Panc1 (cell line): ENCODE measurements at places on chromosomes 3 and 15. TPM values are rescaled to one million over a fixed set of nuclear protein-coding genes. Genes with fewer than 3 reads are reported as not detected.

DNA sequence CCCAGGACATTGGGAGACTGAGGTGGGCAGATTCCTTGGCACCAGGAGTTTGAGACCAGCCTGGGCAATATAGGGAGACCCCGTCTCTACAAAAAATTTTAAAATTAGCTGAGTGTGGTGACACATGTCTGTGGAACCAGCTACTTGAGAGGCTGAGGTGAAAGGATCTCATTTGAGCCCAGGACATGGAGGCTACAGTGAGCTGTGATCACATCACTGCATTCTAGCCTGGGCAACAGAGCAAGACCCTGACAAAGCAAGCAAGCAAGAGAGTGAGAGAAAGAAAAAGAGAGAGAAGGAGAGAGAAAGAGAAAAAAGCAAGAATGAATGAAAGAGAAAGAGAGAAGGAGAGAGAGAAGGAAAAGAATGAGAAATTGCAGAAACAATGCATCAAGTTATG lies 52.1 kb upstream of the CSPG5 start:
- peaks cover 23% of the 10 kb centered on the region; the same call in 1 of the 2 replicates for H3K36me3 ChIP-seq
- H3K27ac ChIP-seq: no peak overlapping the region
- H3K4me1 ChIP-seq: no peaks in the 10 kb centered on the region
- H3K4me3 ChIP-seq: no peak overlapping the region
- DNase-seq: no peak

DNA sequence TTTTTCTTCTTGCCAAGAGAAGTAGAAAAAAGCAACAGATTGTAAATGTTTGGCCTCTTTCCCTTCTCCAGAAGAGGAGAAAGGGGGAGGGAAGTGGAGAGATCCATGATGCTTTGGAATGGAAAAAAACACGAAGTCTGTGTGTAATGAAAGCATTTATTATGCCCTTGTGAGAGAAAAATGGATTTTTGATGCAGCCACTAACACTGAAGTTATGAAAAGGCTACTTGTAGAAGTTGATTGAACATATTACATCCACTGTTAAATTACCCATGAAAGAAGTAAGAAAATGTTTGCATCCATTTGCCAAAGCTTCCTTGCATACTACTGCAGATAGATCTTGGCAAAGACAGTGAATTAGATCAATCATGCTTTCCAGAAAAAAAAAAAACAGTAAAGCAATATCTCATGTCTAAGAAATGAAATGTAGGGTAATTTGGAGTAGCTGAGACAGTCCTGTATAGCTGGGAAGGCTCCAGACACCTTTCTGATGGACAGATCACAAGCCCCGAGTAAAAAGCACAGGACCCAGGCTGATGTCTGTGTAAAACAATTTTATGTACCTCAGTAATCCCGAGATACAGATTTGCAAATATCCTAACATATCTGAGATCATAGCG lies 295.5 kb downstream of the PLOD2 start:
- no peaks in the 10 kb centered on the region for H3K4me1 ChIP-seq
- no peak overlapping the region for H3K27ac ChIP-seq
- DNase-seq: no peak
- H3K4me3 ChIP-seq: no peak overlapping the region
- H3K36me3 ChIP-seq: no peaks in the 10 kb centered on the region
- H3K27me3 ChIP-seq: no peaks in the 10 kb centered on the region

- peaks cover 17% of the 10 kb centered on the region for H3K36me3 ChIP-seq
- H3K4me3 ChIP-seq: no peak overlapping the region
- H3K27me3 ChIP-seq: no peaks in the 10 kb centered on the region
- DNase-seq: no peak
- H3K27ac ChIP-seq: peak overlapping the region; percentile 100
- peaks cover 100% of the 10 kb centered on the region for H3K4me1 ChIP-seq
Measured at GRCh38 chr3:149599236-149599635, 58.6 kb downstream of the WWTR1 start.

DNA sequence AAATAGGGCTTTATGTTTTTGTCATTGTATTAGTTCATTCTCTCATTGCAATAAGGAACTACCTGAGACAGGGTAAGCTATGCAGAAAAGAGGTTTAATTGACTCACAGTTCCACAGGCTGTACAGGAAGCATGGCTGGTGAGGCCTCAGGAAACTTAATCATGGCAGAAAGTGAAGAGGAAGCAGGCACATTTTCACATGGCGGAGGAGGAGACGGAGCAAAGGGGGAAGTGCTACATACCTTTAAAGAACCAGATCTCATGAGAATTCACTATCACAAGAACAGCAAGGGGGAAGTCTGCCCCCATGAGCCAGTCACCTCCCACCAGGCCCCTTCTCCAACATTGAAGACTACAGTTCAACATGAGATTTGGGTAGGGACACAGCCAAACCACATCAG lies 25.6 kb downstream of the CEP63 start:
- H3K27ac ChIP-seq: no peak overlapping the region
- H3K4me3 ChIP-seq: no peak overlapping the region
- H3K36me3 ChIP-seq: 0 out of 2 replicates have a peak, but pooled peaks cover 4% of the 10 kb centered on the region
- no peak for DNase-seq

DNA sequence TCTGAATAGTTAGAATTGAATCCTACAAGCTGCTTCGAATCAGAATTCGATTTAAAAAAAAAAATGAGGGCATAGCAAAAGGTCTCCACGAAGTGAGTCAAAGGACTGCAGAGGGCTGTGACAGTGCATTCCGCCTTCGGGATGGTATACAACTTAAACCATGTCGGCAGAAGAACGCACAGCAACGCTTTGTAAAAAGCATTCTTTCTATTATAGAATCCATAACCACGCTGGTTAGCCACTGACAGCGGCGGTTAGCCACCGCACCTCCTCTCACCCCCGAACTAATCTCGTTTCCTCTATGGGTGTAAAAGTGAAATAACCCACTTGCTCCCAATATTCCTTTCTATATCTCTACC lies 664 bp upstream of the PIK3CA start:
- DNase-seq: no peak
- H3K27me3 ChIP-seq: no peaks in the 10 kb centered on the region
- no peaks in the 10 kb centered on the region for H3K36me3 ChIP-seq
- H3K4me1 ChIP-seq: peaks cover 24% of the 10 kb centered on the region
- H3K27ac ChIP-seq: peak overlapping the region; percentile 79
- peak overlapping the region; percentile 89 for H3K4me3 ChIP-seq

DNA sequence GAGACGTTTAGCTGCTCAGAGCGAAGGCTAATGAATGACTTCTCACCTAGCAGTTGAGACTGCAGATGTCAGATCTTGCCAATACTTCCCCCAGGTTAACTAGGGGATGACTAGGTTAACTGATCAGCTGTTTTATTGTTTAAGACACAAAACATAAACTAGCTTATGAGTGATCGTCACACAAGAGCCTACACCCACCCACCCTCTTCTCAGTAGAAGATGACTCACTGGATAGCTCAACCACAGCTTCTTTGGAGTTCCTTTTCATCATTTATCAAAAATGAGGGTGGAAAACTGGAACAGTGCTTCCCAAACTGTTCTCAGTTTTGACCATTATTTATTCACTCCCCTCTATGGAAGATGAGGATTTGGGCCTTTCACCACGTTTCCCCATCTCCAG lies 25.2 kb downstream of the GASK1A start:
- H3K27me3 ChIP-seq: no peaks in the 10 kb centered on the region; the same call in 1 of the 2 replicates
- H3K36me3 ChIP-seq: no peaks in the 10 kb centered on the region
- H3K4me1 ChIP-seq: no peaks in the 10 kb centered on the region
- no peak overlapping the region for H3K27ac ChIP-seq
- no peak overlapping the region for H3K4me3 ChIP-seq
- DNase-seq: no peak

GRCh38 chr3:66270288-66270687 lies 49.5 kb downstream of the SLC25A26 start:
- H3K27me3 ChIP-seq: no peaks in the 10 kb centered on the region
- H3K4me3 ChIP-seq: no peak overlapping the region
- no peak for DNase-seq
- no peaks in the 10 kb centered on the region for H3K4me1 ChIP-seq
- H3K27ac ChIP-seq: no peak overlapping the region
- no peaks in the 10 kb centered on the region for H3K36me3 ChIP-seq

DNA sequence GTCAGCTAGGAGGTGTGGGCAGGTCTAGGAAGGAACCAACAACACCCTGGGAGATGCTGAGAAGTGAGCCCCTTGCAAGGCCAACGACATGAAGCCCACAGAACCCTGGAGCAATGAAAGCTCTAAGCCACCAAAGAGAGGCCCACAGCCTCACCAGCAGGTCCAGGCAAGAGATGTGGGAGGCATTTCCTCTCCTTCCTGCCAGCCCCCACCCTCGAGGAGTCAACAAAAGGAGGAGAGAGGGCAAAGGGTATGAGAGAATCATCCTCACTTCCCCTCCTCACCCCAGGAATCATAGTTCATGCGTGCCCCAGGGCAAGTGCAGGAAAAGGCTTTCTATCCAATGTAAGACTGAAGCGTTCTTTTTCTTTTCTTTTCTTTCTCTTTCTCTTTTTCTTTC lies 195.8 kb downstream of the SHQ1 start:
- no peaks in the 10 kb centered on the region for H3K4me1 ChIP-seq
- H3K36me3 ChIP-seq: no peaks in the 10 kb centered on the region
- no peak overlapping the region for H3K4me3 ChIP-seq
- H3K27ac ChIP-seq: no peak overlapping the region

- no peaks in the 10 kb centered on the region for H3K36me3 ChIP-seq
- no peak overlapping the region for H3K27ac ChIP-seq
- no peak for DNase-seq
- no peaks in the 10 kb centered on the region for H3K4me1 ChIP-seq
- no peak overlapping the region for H3K4me3 ChIP-seq
Measured at GRCh38 chr3:140250945-140251344, 316.0 kb downstream of the CLSTN2 start.

GRCh38 chr3:194404365-194405140 lies 5.5 kb upstream of the GP5 start:
- H3K27ac ChIP-seq: 0 out of 2 replicates have a peak overlapping the region, but pooled peaks have one; percentile 18
- H3K4me3 ChIP-seq: no peak overlapping the region
- H3K27me3 ChIP-seq: no peaks in the 10 kb centered on the region
- peaks cover 12% of the 10 kb centered on the region for H3K36me3 ChIP-seq
- no peak for DNase-seq

- H3K36me3 ChIP-seq: no peaks in the 10 kb centered on the region
- H3K27me3 ChIP-seq: no peaks in the 10 kb centered on the region
- no peak overlapping the region for H3K27ac ChIP-seq
- no peak for DNase-seq
- H3K4me1 ChIP-seq: no peaks in the 10 kb centered on the region; the same call in 1 of the 2 replicates
Measured at GRCh38 chr3:66014056-66014455, 24.7 kb downstream of the MAGI1 start.

- no peak overlapping the region for H3K27ac ChIP-seq
- peaks cover 11% of the 10 kb centered on the region for H3K27me3 ChIP-seq
- H3K36me3 ChIP-seq: no peaks in the 10 kb centered on the region
- DNase-seq: no peak
- no peak overlapping the region for H3K4me3 ChIP-seq
Measured at GRCh38 chr3:124372775-124373174, 357.5 kb upstream of the UMPS start.

GRCh38 chr3:53044371-53044710 lies 1.5 kb downstream of the SFMBT1 start:
- peak; percentile 41 for DNase-seq
- no peaks in the 10 kb centered on the region for H3K27me3 ChIP-seq
- H3K27ac ChIP-seq: peak overlapping the region; percentile 91
- peak overlapping the region; percentile 76 for H3K4me3 ChIP-seq

GRCh38 chr15:44596511-44597010 lies 59.6 kb downstream of the EIF3J start:
- no peak overlapping the region for H3K4me3 ChIP-seq
- H3K27ac ChIP-seq: no peak overlapping the region
- no peak for DNase-seq
- no peaks in the 10 kb centered on the region for H3K27me3 ChIP-seq
- no peaks in the 10 kb centered on the region; the same call in none of the 2 replicates for H3K36me3 ChIP-seq

DNA sequence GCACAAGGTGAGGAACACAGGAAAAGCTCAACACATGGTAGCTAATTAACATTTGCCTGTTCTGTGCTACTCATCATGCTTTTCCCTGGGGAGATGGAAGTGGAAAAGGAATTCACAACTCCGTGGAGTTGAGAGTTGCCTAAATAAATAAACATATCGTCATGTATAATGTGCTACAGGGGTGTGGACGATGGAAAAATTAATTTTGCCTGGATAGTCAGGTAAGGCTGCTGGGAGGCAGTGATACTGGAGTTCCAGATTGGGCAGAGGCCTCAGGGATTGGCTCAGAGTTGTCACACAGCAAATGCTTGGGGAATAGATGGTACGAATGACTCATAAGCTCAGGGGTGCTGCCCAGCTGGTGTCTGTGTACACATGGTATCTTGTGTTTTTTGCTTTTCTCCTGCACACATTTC lies 3.1 kb upstream of the ABHD6 start:
- peaks cover 3% of the 10 kb centered on the region; the same call in 1 of the 2 replicates for H3K4me1 ChIP-seq
- no peak overlapping the region for H3K27ac ChIP-seq
- no peaks in the 10 kb centered on the region for H3K27me3 ChIP-seq
- H3K36me3 ChIP-seq: no peaks in the 10 kb centered on the region; the same call in 1 of the 2 replicates

DNA sequence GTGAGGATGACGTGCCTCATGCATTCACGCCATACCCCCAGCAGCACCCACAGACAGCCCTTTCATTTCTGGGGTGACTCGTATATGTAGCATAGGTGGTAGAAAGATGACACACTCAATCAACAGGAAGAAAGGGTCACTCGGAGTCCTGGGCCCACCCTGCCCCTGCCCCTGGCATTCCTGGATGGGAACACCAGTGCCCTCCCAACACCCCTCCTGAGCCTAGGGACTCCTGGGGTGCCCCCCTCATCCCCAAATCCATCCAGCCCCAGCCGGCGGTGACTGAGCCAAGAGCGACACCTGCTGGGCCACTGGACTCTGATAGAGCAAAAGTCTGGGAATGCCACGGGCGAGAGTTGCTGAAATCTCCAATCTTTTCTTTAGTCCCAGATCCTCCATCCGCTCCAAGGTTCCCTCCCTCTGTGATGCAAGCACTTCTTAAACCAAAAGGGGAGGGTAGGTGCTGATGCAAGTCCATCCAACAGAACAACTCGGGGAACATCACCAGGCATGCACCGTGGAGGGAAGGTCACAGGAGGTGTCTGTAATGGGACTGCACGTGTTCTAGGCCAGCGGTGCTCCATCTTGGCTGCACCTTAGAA lies 31.1 kb downstream of the ACAN start:
- H3K36me3 ChIP-seq: no peaks in the 10 kb centered on the region
- DNase-seq: no peak
- no peaks in the 10 kb centered on the region for H3K4me1 ChIP-seq
- H3K4me3 ChIP-seq: no peak overlapping the region
- no peaks in the 10 kb centered on the region for H3K27me3 ChIP-seq

The OXNAD1 gene
- 6.6 TPM for total RNA-seq

The CHCHD6 gene
- total RNA-seq: 31.5 TPM

The COX5A gene
- total RNA-seq: 353 TPM

The NEIL1 gene
- 3.4 TPM for total RNA-seq

The SLC15A2 gene
- total RNA-seq: 0.41 TPM

The GALNT15 gene
- total RNA-seq: 0.10 TPM

The TMEM45A gene
- total RNA-seq: 8.6 TPM

The CFAP91 gene
- 0.90 TPM for total RNA-seq

The SI gene
- not detected for total RNA-seq

The SLC9C1 gene
- not detected for total RNA-seq

The LRTM1 gene
- not detected for total RNA-seq

The TYRO3 gene
- 41.7 TPM for total RNA-seq

The TTLL13 gene
- total RNA-seq: 0.39 TPM
